ENCODE measurements at places on chromosomes 3 and 15.

GRCh38 chr3:123439806-123440580, 8.9 kb downstream of the ADCY5 start:
- no peak for DNase-seq

DNA sequence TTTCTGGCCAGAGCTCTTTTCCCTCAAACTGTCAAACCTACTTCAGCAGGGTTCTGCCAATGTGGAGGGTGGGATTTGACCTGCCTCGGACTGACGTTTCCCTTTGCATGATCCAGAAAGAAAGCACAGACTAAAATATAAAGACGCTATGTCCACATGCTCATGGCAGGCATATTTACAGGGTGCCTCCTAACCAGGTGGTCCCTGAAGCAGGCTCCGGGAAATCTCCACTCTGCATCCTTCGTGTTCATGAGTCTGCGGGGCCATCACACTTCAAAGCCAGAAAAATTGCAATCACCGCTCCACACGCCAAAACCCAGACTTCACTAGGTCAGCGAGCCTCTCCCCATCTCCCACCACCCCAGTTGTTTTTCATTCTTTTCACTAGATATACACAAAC, 143.3 kb upstream of the IGF1R start:
- DNase-seq, result no peak

- DNase-seq, result no peak
Measured at GRCh38 chr15:49423021-49423420, at the start of gene FGF7. FGF7 (plus strand) TSS chr15:49423242; CDS start chr15:49424298, 1,056 bp downstream.

- DNase-seq, result no peak
Measured at GRCh38 chr3:125077864-125078263, 22.1 kb upstream of the HEG1 start.

DNA sequence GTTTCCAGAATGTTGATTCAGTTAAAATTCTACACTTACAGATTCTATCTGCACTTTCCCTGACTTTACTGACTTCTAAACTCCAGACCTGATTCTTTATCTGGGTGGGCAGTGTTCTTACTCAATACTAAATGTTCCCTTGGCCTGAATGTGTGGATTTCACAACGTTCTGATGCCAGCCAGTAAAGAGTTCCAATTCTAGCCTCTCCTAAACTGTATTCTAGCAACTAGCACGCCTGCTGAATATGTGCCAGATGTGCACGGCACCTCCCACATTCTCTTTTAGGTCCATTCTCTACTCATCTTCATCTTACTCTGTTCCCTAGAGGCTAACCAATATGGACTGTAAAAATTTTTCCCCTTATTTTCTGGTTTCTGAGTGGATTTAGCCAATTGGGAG, 479.5 kb upstream of the AGTR1 start:
- no peak for DNase-seq

GRCh38 chr15:65638681-65639089, 16.9 kb downstream of the SLC24A1 start:
- DNase-seq, result no peak

GRCh38 chr15:40239693-40240618, 1.1 kb downstream of the PAK6 start:
- no peak for DNase-seq

DNA sequence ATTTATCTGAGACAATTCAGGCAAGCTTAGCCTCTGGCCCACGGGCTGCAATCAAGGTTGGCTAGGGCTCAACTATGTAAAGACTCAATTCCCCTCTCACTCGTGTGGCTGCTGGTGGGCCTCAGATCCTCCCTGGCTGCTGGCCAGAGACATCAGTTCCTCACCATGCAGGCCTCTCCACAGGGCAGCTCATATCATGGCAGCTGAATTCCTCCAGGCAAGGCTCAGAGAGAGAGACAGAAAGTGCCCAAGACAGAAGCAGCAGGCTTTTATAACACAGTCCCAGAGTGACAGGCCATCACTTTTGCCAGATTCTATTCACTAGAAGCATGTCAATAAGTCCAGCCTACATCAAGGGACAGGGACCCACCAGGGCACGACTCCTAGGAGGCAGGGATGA, 63.2 kb downstream of the XXYLT1 start:
- no peak for DNase-seq

DNA sequence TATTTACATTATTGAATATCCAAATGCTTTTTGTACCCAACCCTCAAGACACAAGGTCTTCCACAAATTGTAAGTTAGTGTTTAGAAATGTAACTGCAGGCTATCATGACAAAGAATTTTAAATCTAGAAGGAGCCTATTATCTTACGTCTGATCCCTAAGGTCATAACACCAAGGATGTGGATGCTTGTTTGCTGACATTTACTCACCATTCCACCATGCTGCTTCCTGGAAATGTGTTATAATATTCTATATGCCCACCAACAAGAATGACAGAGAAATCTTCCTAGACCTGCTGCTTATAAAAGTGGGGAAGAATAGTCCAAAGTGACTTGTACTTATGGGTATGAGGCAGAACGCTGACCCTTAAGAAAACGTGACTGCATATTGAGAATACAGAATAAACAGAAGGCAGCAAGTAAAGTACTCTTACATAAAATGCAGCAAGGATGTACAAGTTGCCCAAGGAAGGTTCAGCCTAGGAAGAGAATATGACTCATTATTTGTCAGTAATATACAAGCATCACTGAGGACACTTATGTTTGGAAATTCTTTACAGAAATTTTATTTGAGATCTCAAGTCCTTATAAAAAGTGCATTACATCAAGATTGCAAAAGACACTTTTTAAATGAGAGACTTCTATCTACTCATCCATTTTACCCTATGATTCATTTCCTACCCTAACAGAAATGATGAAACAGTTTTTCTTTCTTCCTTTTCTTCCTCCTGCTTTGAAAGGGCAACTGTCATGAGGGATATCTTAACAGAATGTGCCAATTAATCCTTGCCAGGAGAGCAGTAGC, 59.6 kb downstream of the ESYT3 start:
- DNase-seq, result no peak

DNA sequence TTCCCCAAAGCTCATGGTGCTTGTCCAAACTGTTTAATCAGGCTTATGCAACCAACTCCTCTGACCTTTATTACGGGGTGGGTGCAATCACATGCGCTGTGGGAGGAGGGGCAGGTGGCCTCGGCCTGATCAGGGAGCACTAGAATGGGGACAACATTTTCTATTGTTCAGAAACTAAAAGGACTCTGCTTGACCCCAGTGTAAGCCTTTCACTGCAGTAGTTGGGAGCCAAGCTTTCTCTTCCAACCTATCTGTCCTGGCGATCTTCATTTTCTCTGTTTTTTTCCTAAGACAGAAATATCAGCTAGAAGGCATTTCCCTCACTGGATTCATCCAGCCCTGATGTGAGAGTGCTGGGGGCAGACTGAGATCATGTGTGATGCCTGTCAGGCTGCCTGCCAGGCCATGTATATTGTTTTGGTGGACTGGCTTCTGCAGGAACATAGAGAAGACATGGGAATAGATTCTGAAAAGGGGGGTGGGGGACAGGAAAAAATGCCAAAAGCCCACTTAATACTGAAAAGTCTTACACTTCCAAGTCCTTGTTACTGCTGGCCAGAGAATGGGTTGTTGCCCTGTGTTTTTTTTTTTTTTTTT, 627.0 kb upstream of the TBL1XR1 start:
- no peak for DNase-seq

- DNase-seq, result no peak
Measured at GRCh38 chr15:90184786-90185704, 16.1 kb upstream of the SEMA4B start.

GRCh38 chr3:150736316-150736719, 26.7 kb downstream of the SIAH2 start:
- DNase-seq, result no peak

DNA sequence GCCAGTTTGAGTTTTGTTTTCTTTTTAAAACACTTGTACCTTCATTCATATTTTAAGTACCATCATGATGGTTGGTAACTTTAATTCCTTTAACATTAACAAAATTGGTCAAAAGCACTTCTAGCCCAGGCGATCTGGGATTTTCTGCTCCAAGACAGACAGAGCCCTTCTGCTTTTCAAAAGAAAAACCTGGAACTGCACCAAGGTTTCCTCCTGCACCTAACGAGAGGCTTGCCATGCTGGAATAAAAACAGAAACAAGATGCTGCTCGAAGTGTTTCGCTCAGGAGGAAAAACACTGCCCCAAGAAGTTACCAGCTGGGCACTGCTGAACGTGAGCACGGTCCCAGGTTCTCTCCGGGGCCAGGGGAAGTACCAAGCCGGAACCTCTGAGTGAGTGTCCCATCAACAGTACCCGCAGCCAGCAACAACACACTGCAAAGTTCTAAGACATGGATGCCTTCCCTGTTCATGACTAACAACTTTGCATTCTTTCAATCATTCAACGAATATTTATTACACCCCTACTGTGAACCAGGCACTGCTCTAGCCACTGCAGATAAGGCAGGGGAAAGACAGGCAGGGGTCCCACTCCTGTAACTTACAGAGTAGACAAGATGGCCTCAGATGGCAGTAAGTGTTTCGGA, 98.8 kb downstream of the XXYLT1 start:
- no peak for DNase-seq

- no peak for DNase-seq
Measured at GRCh38 chr3:45895686-45896468, 9.5 kb downstream of the CCR9 start.

DNA sequence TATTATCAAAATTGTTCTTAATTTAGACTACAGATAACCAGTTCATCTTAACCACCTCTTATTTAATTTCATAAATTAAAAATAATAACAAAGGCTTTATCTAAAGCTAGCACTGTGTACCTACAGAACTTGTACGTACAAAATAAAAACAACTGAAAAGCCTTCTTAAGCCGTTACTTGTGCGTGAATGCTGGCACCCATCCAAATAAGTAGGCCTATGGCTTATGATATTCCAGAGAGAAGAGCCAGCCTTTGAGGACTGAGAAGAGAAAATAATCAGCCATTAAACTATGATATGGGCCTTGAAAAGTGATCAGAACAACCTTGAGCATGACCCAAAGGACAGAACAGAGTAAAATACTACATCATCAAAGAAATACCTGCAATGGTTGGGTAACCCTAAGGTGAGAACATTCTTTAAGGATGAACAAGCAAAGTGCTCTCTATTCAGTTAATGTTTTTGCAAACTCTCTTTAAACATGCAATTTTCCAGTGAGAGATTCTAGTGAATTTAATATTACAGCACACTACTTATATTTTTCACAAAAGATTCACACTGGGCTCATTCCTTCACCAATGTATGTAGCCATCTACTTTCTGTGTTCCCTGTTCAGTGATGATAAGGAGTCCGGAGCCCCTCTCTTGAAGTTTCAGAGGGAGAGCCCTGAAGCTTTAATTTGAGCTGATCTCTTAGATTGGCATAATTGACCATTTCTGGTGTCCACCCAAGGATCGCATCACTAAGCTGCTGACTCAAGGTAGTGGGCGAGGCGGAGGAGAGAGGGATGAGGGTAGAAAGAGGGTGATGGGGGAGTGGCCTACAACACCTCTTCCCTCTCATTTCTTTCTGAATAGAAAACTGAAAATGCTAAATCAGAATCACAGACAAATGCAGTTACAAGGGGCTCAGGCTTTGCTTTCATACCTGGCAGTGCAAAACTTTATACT, 7.7 kb upstream of the ACTC1 start:
- DNase-seq, result no peak

GRCh38 chr15:28105793-28106192, 6.7 kb upstream of the OCA2 start:
- DNase-seq, result no peak

DNA sequence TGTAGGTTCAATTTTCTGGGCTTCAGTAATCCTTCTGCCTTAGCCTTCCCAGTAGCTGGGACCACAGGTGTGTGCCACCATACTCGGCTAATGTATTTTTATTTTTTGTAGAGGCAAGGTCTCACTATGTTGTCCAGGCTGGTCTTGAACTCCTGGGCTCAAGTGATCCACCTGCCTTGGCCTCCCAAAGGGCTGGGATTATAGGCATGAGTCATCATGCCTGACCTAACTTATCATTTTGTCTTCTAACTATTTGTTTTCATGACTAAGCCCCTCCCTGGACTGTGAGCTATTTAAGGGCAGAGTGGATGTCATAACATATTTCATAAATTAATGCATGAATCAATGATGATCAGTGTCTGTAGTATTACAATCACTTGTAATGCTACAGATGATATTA, 56.1 kb upstream of the PIAS1 start:
- DNase-seq, result no peak

DNA sequence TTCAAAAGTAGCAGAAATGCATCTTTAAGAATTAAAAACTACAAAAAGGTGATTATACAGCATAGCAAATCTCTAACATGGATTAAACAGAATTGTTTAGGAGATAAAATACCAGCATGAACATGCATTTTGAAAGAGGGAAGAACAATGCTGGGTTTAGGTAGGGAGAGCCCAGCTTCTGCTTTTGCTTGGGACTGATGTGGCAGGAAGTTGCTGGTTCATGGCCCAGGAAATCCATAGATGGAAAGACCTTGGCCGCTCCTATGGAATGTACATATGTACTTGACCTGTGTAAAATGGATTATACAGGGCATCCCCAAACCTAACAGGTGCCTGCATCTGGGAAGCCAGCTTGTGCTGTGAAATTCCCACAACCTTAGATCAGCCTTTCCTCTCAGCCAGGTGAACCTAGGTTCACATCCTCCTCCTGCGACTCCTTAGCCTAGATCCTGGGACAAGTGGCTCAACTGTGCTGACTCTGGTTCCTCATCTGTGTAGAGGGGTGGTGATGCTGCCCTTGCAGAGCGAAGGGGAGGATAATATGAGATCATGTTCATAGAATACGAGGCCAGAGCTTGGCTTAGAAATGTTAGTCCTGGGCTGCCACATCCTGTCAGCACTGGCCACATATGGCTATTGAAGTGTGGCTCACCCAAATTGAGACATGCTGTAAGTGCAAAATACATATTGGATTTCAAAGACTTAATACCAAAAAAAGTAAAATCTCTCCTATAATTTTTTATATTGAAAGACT, 47.0 kb upstream of the PLXNA1 start:
- no peak for DNase-seq

DNA sequence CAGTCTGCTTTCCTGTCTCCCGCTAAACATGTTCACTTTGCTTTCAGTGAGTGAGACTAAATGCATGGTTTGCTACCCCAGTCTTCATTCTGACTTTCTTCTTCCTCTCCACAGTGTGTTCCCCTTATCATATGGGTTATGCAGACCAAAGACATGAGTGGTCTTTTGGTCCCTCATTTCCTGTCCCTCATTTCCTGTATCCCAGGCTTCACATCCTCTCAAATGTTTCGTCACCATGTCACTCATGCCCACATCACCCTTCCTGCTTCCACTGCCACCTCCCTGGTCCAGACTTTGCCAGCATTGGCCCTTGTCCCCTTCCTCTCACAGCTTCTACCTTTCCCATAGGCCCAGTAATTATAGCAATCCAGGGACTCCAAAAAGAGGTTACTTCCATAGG, 209.0 kb downstream of the MYRIP start:
- no peak for DNase-seq

GRCh38 chr15:96230526-96231181, 99.8 kb upstream of the NR2F2 start:
- DNase-seq, result no peak
